NCI-H1417 treated with DMSO at 0.1 percent for 48 hours (cell line): ENCODE measurements at places on chromosomes 11 and 22.

DNA sequence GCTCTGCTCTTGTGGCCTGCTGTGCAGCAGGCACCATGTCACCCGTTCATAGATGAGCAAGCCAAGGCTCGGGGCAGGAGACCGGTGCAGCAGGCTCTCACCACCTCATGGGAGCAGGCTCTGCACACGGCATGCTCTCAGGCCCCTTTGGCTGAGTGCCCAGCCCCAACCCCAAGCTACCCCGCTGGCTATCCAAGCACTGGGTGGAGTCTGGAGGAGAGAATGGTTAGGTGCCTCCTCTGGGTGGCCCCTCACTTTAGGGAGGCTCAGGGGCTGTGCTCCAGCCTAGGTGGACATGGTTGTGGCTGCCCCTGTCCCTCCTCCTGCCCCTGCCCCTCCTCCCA lies 199.9 kb downstream of the IGLL1 start:
- DNase-seq: no peak

DNA sequence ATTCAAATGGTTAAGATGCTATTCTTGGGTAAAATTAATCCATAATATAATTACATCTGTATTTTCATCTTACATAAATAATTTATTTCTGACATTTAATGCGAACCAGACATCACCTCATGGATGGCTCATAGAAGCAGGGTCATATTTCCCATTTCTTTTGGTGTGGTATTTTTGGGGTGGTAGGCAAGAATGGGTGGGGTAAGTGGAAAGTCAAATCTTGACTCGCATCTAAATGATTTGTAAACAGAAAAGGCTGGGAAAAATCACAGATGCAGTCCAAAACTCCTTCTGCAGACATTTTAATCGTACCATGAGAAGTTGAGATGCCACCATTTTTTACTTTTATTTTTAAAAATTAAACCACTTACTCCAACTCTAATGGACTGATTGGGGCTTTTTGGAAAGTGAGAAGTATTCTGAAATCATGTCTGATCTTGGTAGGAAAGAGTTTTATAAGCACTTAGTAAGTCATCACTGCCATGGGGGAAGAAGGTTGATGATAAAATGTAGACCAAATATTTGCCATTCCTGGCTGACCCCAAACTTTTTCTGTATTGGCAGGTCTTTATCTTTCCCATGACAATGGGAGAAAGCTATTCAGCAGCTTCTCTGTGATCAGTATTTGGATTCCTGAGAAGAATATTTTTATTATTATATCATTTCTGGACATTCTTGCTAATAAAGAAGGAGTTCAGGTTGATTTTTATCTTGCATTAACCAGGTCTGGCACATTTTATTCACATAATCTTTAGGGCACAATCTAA lies 47.2 kb upstream of the BLID start:
- DNase-seq: no peak

DNA sequence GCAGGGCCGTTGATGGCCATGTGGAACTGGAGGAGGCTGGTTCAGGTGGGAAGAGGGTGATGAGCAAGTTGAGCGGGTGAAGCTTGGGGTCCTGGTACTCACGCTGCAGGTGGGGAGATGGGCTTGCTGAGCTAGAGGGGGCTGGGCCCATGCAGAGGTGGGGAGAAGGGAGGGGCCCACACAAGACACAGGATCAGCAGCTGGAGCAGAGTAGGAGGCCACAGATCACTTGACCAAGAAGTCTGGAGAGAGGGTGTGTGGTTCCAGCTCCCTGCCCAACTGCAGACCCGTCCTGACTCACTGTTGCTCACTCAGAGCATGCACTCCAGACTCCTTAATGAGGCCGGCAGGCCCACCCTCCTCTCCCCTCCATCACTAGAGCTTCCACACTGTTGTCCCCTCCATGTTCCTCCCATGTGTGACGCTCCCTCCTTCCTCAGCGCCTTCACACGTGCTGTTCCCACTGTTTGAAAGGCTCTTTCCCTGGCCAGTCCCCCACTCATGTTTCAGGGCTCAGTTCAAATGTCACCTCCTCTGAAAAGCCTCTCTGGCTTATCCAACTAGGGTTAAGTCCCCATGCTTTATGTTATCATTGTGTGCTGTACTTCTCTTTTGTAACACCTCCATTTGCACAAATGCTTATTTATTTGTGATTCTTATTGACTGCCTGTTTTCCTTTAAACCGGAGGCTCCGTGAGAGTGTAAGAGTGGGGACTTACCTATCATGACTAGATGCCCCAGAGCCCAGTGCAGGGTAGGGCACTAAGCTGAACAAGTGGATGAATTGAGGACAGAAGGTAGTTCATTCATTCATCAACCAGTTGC lies 2.3 kb downstream of the CCDC86 start:
- no peak for DNase-seq

GRCh38 chr22:20108757-20109230 lies 7.1 kb upstream of the RANBP1 start:
- DNase-seq: no peak

- DNase-seq: no peak
Measured at GRCh38 chr11:2459016-2459725, 14.4 kb downstream of the KCNQ1 start.

DNA sequence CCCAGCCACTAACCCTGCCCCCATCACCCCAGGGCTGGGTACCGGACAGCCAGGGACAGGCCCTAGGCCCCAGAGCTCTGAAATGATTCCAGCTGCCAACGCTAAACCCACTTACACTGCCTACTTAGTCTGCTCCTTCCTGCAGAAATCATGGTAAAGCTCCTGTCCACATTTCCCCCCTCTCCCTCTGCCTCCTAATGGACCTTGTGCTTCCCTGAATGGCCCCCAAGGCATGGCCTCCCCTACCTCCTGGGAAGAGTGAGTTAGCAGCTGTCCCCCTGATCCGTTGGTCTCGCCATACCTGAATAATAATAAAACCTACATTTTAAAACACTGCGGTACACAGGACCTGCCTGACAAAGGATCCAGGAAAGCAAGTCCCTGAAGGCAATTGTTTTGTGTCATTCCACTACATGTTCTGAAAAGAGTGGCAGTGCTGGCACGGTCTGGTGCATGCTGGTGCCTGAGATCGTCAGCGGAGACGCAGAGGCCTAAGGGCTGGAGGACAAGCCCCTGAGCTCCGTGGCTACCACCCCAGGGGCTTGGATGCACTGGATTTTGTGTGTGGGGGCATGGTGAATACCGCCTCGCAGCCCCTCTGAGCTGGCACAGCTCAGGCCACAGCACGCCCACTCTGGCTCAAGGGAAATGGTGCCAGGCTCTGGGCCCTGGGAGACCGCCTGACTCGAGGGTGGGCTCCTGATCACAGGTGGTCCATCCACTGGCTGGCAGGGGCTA lies 186.3 kb downstream of the CTTN start:
- DNase-seq: no peak

GRCh38 chr11:95732930-95733602 lies 56.5 kb downstream of the FAM76B start:
- no peak for DNase-seq

- no peak for DNase-seq
Measured at GRCh38 chr11:35588627-35589026, 29.6 kb upstream of the FJX1 start.

DNA sequence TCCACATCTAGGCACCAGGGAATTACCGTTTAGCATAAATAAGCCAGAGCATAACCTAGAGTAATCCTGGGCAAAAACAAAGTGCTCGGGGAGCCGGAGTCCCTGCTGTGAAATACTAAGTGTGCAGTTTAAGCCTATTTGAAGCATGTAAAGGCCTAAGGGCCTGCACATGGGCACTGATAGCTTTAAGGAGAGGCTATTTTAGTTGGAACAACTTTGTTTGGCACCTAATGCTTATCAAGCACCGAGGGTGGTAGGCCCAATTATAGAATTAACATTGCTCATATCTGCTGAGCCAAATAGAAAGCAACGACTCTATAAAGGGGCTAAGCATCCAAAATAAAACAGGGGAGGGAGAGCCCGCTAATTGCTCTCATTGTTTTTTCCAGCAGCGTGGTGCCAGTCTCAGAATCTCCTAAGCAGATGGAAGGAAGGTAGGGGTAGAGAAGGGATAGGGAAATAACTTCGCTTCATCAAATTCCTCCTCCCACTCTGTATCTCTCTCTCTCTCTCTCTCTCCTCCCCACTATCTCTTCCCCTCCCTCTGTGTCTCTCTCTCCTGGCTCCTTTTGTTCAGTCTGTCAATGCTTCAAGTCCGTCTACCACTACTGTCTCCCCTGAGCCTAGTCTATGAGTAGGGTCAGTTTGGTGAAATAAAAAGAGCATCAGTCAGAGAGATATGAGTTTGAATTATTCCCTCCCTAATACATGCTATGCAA lies 292.8 kb downstream of the NXPE2 start:
- DNase-seq: no peak

DNA sequence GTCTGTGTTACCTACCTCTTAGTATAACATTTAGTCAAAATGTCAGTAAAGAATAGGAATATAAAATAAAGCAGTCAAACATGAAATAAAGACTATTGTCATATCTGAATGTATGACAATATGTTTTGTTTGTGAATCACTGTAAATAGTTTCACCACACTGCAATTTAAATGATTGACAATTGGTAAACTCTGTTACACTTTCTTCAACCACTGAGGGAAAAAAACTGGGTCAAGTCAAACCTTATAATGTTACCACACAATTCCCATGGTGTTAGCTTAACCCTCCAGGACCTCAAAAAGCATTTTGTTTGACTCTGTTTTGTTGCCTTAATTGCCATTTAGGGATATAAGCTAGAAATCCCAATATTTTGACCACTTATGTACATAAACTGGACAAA lies 10.5 kb upstream of the MMP13 start:
- DNase-seq: no peak

DNA sequence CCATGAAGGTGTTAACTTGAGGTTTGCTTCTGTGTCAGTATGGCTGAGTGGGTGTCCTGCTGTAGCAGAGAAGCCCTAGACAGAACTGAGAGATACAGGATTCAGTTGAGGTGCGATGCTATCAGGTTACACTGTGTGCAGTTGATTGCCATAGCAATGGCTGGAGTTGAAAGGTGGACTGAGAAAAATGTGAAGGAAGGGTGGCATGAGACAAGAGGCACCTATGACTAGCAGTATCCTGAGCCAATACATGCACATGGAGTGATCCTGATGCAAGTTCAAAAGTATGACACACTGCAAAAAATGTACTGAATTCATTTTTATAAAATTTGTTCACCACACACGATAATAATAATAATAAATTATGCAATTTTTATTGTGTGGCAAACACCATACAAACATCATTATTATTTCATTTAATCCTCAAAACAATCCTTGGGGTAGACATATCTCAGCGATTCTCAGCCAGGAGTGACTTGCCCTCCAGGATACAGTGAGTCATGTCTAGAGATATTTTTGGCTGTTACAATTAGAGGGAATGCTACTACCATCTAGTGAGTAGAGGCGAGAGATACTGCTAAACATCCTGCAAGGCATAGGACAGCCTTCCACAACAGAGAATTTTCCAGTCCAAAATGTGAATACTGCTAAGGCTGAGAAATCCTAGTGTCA lies 3.9 kb upstream of the PIWIL4 start:
- DNase-seq: no peak

DNA sequence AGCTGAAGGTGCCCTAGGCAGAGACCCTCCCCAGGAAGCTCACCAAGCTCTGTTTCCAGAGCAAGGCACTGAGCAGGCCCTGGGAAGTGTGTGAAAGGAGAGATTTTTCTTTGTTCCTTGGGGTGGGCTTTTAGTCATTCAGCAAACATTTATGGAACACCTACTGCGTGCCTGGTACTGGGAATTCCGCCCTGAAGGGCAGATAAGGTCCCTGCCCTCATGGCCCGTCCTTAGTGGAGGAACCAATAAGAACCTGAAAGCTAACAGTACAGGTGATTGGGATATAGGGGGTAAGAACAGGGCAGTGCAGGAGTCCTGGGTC lies 3.9 kb downstream of the TMEM134 start:
- no peak for DNase-seq

- DNase-seq: no peak
Measured at GRCh38 chr11:132941024-132941646, 591.2 kb downstream of the OPCML start.

DNA sequence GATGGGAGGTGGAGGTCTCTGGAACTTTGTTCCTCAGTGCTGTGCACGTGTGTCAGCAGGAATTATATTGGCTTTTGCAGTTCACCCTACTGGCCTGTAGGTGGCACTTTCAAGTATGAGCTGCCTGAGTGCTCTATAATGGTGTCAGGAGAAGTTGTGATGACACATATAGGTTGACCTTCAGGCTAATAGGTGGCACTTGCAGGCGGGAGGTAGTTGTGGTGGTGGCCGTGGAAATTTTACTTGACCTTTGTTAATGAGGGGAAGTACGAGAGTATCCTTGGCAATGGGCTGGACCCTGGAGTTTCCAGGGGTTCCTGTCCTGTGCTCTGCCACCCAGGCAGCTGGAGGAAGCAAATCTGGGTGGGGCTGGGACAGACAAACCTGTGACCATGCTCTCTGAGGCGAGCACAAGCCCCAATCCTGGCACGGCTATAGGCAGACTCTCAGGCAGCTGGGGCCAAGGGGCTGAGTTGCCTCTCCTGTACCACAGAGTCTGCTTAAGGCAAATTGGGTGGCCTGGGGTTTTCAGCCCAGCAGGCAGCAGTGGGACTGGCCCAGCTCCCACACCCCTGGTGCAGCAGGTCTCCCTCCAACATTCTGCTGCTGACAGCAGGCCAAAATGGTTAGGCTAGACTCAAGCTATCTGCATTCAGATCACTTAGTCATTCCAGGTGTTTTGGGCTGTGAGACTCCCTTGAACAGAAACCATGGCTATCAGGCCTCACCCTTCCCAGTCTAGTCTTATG lies 147.5 kb upstream of the CTSC start:
- no peak for DNase-seq

- DNase-seq: no peak
Measured at GRCh38 chr11:9651899-9652748, 11.8 kb upstream of the SWAP70 start.

GRCh38 chr11:130849215-130849568 lies 67.1 kb downstream of the SNX19 start:
- DNase-seq: no peak

GRCh38 chr22:42322562-42322926 lies 52.1 kb upstream of the TCF20 start:
- DNase-seq: no peak

- DNase-seq: no peak
Measured at GRCh38 chr11:3014057-3014938, 22.2 kb upstream of the NAP1L4 start.

DNA sequence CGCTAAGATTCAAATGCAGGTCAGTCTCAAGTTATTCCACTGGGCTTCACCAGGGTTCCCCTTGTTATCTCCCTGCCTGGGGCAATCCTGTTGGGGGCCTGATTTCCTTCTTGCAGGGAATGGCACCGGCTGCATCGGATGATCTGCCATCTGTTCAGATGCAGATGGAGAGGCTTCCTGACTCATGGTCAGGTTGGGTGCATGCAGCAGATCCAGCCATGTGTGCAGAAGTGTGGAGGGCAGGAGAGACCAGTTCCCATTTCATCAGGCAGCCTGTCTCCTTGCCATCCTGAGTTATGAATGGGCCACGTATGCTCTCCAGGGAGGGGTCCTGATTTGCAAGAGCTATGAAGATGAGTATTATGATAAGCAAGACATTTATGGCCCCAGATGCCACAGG lies 161.2 kb upstream of the PLET1 start:
- no peak for DNase-seq
